ENCODE measurements at places on chromosomes 2 and 18.

GRCh38 chr2:222998459-222998858 lies 53.5 kb upstream of the KCNE4 start:
- no peak for DNase-seq

DNA sequence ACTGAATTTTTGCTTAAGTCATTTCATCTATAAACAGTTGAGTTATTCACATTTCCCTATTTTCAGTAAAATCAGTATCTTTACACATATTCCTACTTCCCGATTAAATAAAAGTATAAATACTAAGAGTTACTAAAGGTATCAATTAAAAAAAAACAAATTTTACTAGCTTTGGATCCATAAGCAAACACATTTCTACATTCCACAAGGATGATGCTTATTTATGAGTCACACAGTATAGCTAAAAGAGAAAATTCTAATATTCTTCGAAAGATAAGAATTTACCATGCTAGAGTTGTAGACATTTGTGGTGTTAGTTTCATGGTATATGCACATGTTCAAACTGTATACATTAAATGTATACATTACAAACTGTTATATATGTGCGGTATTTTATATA lies 23.7 kb downstream of the PGAP1 start:
- no peak for DNase-seq

GRCh38 chr2:200396781-200397242 lies 90.3 kb downstream of the SPATS2L start:
- DNase-seq, result peak; percentile 46

DNA sequence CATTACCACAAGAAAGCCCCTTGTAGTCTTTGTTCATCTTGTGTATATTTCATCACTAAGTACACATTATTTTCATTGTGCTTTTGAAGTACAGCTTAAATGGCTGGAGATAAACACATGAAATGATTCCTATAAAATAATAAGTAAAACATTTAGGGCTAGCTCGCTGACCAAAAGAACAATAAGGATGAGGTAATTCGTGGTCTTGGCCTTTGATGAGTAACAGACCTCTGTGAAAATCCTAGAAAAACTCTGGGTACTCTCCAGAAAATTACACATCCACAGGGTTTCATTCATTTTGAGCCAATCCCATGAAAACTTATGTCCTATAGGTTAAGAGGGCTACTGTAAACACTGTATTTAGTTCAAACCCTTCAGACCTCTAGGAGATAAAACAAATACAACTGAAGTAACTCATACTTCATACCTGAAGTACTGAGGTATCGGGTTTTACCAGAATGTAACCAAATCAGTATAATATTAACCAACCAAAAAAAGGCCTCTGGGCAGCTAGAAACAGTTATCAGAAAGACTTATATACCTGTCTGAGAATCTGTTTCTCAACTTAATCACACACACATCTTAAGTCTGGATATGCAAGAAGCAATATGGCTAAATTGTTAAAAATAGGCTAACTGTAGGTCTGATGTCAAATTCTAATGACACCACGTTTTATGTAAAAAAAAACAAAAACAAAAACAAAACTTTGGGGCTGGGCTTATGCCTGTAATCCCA lies 31.0 kb downstream of the CFAP36 start:
- DNase-seq, result no peak

DNA sequence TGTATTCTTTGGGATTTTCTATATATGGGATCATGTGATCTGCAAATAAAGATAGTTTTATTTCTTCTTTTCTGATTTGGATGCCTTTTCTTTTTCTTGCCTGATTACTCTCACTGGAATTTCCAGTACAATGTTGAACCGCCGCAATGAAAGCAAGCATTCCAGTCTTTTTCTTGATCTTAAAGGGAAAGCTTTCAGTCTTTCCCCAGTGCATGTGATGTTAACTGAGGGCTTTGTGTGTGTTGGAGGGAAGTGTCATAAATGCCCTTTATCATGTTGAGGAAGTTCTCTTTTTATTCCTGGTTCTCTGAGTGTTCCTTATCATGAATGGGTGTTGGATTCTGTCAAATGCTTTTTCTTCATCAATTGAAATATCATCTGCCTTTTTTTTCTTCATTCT lies 16.9 kb upstream of the CYBRD1 start:
- DNase-seq, result no peak
